ENCODE measurements at places on chromosomes 7 and 10.

DNA sequence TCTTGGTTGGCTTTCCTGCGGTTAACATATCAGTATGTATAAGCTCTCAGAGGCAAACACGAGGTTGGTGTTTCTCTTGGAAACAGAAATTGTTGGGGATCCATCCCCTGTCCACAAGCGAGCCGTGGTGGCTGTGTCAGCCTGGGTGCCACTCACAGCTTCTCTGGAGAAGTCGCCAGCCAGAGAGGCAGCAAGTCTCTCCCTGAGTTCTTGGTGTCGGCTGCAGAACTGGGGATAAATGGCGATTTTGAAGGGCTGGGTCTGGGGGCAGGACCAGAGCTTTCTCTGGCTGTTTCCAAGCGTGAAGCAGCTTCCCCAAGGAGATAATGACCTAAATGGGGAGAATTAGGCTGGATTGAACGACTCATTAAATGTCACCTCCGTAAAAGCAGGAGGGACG is 335.3 kb downstream of the GLRX3 start:
- DNase-seq: no peak

GRCh38 chr10:125629758-125630376 is 53.1 kb downstream of the TEX36 start:
- no peak for DNase-seq

DNA sequence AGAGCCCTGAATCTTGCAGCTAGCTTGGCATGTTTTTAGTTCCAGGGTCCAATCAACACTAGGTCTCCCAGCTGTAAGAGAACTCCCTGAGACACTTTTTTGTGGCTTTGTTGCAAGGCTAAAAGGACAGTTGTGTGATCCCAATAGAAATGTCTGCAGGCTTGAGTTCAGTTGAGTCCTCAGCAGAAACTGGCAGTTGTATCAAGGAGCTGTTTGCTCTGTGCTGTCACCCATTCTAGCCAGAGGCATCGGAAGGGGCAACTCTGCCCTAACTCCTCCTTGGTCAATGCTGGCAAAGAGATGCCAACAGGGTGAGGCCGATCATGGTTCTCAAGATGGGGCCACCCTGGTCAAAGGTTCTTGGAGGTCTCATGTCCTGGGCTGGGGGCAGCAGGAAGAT is 224.1 kb downstream of the BUB3 start:
- DNase-seq: no peak

- DNase-seq: no peak
These were observed 10.4 kb downstream of the RAPGEF5 start for GRCh38 chr7:22346383-22347107.

GRCh38 chr7:118040562-118040961 is 143.4 kb upstream of the LSM8 start:
- no peak for DNase-seq

Data from HFF-Myc (cell line).